ENCODE measurements at places on chromosomes 12 and 14. TPM values are rescaled to one million over a fixed set of nuclear protein-coding genes. Genes with fewer than 3 reads are reported as not detected.

- DNase-seq: no peak
- no peaks in the 10 kb centered on the region for H3K36me3 ChIP-seq
- H3K4me3 ChIP-seq: no peak overlapping the region
- H3K27me3 ChIP-seq: no peaks in the 10 kb centered on the region
Observed at GRCh38 chr14:95260537-95261361, 59.0 kb downstream of the CLMN start.

MGAT4C gene
- total RNA-seq: 2.6 TPM

OVCH1 gene
- total RNA-seq: 0.17 TPM

KLRC1 gene
- total RNA-seq: not detected

LBHD2 gene
- not detected for total RNA-seq
